Activated CD8-positive, alpha-beta memory T cell treated with anti-CD3 and anti-CD28 coated beads for 4 hours (primary cell): ENCODE measurements at places on chromosomes 5 and 9.

- no peak for DNase-seq
Measured at GRCh38 chr5:112844489-112844888, 16.6 kb upstream of the SRP19 start.

DNA sequence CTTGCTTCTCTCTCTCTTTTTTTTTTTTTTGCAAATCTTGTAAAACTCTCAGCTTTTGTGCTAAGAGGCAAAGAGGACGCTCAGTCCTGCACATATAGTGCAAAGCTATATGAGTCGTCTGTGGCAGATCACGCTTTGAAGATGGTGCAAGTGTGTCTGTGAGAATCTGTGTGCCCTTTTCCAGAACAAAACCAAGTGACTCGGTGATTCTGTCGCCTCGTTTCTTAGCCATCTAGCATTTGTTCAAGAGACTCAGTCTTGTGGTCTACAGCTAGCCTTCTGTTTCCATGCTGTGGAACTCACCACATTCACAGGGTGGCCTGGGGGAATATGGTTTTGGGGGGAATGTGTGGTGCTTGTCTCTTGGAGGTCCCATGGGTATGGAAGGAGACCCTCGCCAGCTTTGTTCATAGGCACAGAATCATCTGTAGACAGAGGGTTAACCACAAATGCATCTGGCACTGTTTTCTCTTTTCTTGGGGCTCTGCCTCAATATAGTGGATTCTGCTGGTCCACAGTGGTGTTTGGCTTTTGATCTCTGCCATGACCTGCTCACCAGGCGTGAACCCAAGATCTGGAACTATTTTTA lies 82.1 kb downstream of the C9orf152 start:
- no peak for DNase-seq

- no peak for DNase-seq
Measured at GRCh38 chr5:100818340-100818739, 84.7 kb downstream of the ST8SIA4 start.

- no peak for DNase-seq
Measured at GRCh38 chr5:168192120-168192519, 99.3 kb upstream of the WWC1 start.

GRCh38 chr9:88270413-88270812 lies 117.8 kb upstream of the SPIN1 start:
- no peak for DNase-seq

DNA sequence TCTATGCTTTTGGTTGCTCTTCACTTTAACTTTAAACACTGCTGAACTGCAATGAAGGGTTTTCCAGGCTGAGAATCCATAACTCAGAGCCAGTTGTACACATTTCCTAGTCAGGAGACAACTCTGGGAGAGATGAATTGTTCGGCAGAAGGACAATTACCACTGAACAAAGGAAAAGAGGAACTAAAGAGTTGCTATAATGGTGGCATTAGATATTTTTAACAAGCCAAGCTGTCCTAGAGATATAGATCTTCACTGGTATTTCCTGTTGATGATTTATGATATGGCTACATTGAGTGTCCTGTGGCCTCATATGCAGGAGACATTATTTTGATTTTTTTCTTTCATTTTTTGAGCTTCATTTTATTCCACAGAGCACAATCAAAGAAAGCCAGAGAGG lies 219.1 kb upstream of the PCSK5 start:
- no peak for DNase-seq

- DNase-seq = no peak
Measured at GRCh38 chr5:171759777-171760176, 25.8 kb upstream of the SMIM23 start.

- no peak for DNase-seq
Measured at GRCh38 chr9:122005597-122005996, 87.5 kb downstream of the TTLL11 start.

- no peak for DNase-seq
Measured at GRCh38 chr5:157126-157715, 34.1 kb upstream of the LRRC14B start.

DNA sequence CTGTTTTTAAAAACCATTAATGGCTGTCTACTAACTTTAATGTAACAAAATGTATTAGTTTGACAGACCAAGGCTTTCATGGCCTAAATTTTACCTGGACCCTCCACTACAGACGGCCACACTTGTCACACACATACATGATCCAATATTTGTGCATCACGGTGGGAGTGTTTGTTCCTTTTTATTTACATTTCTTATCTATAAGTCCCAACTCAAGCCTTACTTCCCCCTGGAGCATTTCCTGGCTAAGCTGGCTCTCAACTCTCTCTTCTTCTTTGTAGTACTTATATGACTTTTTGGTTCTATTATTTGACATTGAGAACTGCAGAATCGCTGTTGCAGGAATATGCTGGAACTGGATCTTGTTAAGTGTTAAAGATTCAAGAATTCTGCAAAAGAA lies 534.4 kb downstream of the RAB3C start:
- no peak for DNase-seq

- DNase-seq = no peak
Measured at GRCh38 chr5:15789642-15790041, 289.7 kb downstream of the FBXL7 start.

- no peak for DNase-seq
Measured at GRCh38 chr5:27008604-27009539, 29.5 kb downstream of the CDH9 start.

DNA sequence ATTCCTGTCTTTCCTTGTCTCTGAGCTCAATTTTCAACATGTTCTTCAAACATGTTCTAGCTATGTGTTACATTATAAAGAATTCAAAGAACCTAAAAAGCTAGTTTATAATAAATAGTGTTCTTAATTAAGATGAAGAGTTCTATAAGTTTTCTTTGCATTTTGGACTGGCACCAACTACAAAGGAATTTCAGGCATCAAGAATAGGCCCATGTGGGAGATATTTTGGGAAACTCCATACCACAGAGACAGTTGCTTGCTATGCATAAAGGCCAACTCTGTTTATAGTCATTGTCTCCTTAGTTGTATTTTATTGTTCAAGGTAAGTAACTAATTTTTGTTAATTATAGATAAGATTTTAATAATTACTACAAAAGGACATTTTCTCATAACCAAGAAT lies 4.5 kb downstream of the SLF1 start:
- no peak for DNase-seq

DNA sequence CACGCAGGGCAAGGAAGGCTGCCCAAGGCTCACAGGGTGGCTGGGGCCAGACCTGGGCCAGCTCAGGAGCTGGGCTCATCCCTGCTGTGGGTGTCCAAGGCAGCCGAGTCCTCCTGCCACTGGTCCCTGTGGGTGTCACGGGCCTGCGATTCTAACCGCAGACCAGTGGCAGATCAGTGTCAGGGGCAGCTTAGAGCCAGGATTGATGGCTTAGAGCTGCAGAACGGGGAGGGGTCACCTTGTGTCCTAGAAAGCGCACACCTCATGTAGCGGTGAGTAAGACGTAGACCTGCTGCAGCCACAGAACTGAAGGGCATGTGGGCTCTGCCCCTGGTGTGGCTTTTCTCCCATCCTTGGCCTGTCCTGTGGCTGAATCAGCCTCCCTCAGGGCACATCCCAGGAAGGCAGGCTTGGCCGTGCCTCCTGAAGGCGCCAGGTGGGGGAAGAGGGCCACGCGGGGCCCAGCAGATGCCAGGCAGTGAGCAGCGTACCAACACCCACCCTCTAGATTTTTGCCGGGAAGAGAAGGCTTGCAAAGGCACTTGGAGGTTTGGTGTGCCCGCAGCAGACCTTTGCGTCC lies 78.3 kb upstream of the FCN2 start:
- no peak for DNase-seq

- DNase-seq = no peak
Measured at GRCh38 chr9:970151-970996, 6.1 kb upstream of the DMRT3 start.

GRCh38 chr5:2192496-2192895 lies 309.8 kb upstream of the IRX4 start:
- no peak for DNase-seq

GRCh38 chr9:93141771-93142483 lies 7.9 kb upstream of the NINJ1 start:
- no peak for DNase-seq

DNA sequence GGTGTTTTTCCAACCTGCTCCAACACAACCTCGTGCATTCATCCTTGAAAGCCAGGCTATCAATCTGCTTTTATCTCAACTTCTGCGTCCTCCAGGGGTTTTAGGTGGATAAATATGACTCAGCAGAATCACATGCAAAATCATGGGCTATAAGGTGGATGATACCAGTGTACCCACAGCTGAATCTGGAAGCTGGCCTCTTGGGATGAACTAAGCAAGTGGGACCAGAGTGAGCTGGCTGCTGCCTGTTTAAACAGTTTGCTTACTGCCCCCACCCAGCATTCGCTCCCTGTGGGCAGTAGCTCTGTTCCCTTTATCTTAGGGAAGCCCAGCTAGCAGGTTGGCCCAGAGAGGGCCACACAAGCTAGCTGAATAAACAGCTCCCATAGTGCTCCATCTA lies 194.0 kb downstream of the CRB2 start:
- DNase-seq = no peak

DNA sequence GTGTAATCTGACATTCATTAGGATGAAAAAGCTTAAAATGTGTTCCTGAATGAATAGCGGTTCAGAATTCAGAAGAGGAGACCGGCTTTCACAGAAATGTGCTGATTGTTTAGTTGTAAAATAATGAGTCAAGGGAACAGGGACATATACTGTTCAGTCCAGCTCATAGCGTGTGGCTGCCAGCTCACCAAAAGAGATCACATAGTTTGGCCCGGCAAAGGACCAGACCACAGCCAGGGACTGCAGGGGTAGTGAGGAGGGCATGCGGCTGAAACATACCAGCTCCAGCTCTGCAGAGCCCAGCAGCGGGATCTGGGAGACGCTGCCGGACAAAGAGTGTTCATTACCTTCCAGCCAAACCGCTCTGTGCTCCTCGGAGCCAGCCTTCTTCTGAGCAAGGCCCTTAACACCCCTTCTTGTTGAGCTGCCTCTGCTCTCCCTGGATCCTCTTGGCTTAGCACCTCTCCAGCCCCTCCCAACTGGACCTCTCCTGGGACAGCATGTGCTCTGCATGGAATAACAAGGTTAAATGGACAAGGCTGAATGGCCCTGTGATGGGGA lies 116.8 kb upstream of the CNTLN start:
- DNase-seq = no peak

DNA sequence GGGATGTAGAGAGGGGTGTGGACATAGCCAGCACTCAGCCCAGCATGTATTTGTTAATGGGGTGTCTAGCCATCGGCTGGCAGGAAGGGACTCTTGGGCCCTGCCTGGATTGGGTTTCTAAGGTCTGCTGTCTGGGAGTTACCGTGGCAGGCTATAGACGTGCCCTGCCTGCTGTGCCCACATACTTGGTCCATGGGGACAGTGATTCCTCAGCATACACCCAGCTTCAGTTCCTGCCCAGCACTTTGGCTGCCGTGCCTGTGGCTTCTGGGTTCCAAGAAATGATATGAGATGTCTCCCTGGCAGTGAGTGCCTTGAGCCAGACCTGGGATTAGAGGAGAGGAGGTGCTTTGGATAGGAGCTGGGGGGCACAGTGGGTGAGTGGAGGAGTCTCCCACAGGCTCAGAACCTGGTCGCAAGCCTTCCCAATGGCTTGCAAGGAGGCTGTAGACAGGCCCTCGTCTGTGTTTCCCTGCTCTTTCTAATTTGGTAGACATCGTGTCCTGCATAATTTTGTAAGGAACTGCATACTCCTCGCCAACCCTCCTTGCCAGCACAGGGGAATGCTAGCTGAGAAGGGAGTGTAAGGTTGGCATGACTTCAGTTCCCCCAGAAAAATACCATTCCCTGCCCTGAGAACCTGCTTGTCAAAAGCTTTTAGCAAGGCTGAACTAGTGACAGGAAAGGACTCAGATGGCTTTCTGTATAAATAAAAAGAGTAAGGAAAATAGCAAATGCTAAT lies 287.9 kb downstream of the ZSWIM6 start:
- DNase-seq = no peak

GRCh38 chr5:104650313-104651055 lies 1087.9 kb upstream of the NUDT12 start:
- no peak for DNase-seq

DNA sequence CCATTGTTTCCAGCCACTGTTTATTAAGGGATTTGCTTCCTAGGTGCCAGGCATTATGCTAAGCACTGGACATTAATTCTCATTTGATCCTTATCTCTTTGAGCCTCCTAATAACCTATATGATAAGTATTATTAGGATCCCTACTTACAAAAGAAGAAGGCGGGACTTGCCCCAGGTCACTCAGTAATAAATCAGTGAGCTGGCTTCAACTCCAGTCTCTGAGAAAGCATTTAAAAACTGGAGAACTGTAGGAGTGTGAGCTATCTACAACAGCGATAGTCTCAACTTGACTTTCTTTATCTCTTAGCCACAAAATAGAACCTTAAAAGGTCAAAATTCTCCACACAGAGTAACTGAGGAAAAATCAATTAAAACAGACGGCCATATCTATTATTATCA lies 155.0 kb downstream of the GNAQ start:
- DNase-seq = no peak

GRCh38 chr5:32323741-32324140 lies 11.0 kb upstream of the MTMR12 start:
- no peak for DNase-seq

DNA sequence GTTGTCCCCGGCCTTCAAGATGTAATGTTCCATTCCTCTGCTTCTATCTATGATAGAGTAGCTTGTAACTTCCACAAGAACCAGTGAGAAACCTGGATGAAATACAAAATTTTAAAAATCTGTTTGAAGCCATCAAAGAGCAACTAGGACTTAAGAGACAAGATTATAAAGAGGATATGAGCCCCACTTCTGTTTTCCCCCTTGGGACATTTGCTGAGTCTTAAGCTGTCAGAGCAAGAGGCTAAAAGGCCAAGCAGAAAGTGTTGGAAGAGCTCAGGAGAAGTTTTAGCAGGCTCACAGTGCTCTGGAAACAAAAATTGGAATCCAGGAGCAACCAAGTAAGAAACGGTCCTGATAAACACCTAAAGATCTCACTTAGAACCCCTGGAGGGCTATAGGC lies 76.1 kb downstream of the ADRB2 start:
- no peak for DNase-seq

DNA sequence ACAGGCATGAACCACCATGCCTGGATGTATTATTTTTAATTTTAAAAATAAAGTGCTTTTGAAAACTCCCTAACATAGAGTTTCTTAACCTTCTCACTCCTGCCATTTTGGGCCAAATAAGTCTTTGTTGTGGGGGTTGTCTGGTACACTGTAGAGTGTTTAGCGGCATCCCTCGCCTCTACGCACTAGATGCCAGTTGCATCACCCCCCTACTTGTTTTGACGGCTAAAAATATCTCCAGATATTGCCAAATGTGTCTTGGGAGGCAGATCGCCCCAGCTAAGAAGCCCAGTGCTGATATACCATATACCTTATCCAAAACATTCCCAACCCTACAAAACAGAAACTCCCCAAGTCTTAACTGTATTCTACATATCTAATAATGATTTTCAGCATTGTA lies 54.6 kb downstream of the SCAI start:
- no peak for DNase-seq

GRCh38 chr5:147245381-147246165 lies 10.7 kb downstream of the STK32A start:
- no peak for DNase-seq

GRCh38 chr5:95331358-95331757 lies 46.5 kb upstream of the MCTP1 start:
- DNase-seq = no peak

GRCh38 chr9:128773049-128773448 lies 1.3 kb upstream of the ZER1 start:
- no peak for DNase-seq
